ENCODE measurements at places on chromosomes 11 and 22.

DNA sequence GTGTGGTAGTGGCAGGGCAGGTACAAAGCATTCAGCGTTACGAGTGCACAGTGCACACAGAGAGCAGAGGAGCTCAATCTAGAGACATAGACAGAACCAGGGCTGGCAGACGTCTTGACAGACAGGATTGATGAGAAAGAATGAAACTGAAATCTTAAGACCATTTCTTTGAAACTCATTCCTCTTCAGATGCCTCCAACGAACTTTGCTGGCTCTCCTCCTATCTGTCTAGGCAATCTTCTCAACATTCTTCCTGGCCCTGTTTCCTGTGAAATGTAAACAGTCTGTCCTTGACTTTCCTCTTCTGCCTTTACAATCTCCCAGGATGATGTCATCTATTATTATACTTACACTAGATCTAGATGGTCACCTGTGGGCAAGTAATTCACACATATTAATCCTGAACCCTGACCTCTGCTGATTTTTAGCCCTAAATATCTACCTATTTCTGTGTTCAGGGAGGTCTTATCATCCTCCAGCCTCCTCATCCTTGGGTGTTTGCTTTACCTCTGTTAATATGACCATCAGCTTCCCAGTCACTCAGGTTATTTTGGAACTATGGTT, 119.5 kb downstream of the ENTHD1 start:
- DNase-seq, result no peak

DNA sequence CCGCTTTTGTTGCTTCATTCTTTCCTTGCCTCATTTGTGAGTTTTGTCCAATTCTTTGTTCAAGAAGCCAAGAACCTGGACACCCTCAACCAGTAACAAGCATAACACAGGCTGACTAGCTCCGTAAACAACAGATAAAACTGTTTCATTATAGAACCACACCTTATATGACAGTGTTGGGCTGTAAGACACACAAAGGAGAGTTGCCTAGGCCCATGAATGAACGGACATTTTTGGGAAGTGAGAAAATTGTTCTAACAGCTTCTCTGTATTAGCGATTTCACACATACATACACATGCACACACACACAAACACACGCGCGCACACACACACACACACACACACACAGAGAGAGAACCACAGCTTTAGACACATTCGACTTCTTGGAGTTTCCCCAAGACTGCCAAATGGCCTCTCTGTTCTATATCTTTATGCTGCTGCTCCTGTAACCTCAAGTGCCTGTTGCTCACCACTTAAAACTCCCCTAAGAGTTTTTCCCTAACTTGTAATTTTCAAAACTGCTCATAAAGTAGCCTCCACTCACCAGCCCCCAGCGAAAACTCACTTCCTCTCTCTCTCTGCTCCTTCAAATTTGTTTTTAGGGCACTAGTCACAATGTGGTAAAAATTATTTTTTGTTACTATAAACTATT, 35.9 kb downstream of the CTSC start:
- DNase-seq, result no peak

DNA sequence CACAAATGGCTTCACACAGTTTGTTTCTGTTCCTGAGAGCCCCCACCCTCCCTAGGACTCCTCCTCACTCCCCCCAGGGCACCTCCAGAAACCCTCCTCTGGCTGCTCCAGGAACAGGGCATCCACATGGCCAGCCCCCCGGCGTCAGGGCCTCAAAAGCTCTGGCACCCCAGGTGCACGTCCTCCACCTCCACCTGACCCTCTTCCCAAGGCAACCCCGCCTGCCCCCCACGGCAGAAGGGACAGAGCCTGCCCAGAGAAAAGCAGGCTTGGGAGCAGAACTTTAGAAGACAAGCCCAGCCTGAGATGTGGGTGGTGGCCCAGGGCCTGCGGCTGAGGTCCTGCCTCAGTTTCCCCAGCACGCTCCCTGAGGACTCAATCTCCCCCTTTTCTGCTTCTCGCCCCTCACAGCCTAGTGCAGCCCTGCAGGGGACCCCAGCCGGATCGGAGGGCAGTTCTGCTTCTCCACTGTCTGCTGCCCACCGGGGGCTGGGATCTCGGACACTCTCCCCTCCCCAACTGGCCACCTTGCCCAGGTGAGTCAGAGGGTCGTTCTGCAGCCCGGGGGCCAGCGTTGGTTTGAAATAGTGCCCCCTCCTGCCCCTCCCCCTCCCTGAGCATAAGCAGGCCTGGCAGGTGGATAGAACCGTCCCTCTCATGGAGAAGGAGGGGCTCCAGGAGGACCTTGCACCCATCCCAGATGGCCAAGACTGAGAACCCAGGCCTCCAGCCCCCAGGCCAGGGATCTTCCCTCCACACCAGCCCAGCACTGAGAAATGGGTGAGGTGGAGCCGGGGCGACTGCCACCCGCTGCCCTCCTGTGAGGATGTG, 2.4 kb upstream of the TRABD start:
- DNase-seq, result no peak

DNA sequence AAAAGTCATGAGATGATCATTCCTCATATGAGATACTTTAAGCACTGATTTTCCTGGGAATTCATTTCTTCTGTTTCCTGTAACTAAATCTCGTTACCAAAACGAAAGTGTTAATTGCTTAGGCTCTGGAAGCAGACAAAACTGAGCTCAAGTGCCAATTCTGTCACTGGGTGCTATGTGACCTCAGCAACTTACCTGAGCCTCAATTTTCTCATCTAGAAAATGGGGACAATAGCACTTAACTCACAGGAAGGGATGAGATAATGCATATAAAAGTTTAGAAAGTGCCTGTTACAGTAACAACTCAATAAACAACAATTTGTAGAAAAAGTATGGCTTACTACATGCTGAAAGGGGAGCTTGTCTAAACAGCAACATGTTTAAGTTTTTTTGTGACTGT, 170.2 kb upstream of the MTMR2 start:
- no peak for DNase-seq
